ENCODE measurements at places on chromosomes 16 and 17. TPM values are rescaled to one million over a fixed set of nuclear protein-coding genes. Genes with fewer than 3 reads are reported as not detected.

DNA sequence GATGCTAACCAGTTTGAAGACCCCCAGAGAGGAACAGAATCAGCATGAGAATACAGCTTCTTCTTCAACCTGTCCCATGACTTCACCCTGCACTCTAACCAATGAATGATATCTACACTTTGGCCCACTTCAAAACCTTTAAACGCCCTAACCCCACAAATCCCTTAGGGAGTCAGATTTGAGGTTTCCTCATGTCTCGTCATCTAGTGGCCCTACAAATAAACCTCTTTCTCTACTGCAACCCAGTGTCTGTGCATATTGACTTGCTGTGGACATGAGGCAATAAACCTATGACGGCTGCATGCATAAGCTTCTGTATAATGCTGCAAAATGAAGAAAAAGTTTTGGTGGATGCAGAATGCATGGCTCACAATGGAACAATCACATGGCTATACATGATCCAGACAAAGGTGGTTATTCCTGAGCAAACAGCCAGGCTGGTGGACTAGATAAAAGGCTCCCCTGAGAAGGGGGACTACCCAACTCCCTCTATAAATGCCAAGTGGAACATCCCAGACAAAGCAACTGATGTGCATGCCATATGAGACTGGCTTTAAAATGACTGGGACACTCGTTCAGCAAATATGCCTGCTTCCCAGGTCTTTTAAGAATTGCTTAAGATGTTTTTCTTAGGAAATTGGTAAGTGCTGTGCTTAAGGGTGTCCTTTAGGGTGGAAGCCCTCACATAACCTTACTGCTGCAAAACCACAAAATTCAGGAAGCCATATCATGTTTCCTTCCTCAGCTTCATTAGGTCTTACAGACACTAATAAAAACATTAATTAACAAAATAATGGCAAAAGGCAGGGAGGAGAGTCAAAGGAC is 12.2 kb downstream of the N4BP1 start:
- DNase-seq = no peak

FAM117A gene
- polyA plus RNA-seq = 18.0 TPM

SERPINF2 gene
- 2.4 TPM for polyA plus RNA-seq

- no peak for DNase-seq
Measured at GRCh38 chr16:56647641-56648431, 3.9 kb upstream of the MT1B start.

CA7 gene
- not detected for polyA plus RNA-seq

PRSS21 gene
- polyA plus RNA-seq = 0.28 TPM

DNA sequence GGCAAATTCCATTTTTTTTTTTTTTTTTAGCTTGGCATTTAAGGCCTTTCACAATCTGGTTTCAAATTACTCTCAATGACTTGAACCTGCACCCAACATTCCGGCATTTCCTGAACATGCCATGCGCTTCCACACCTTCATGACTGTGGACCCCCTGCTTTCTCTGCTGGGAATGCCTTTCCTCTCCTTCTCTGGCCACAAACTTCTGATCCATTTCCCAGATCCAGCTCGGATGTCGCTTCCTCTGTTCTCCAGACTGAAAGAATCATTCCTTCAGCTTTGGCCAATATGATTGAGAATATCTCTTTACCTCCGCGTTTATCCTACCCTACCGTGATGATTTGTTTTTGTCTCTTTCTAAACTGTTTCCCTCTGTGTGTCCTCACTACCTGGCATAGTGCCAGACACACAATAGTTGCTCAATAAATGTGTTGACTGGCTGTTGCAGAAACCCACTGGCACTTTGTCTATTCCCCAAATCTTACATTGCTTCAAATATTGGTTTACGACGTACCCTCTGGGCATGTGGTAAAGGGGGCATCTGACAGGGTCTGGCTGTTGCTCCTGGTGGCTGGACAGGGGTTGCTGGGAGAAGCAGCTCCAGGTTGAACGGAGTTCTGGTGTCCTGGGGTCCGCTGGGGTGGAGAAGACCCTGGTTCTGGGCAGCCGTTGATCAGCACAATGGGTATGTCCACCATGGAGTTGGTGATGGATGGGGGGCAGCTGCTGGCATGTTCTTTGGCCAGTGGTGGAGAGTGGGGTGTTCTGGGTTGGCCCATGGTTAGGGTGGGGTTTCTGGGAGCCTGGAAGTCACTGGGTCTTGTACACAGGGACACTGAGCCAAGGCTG is 14.7 kb downstream of the TNS4 start:
- DNase-seq = no peak

DNA sequence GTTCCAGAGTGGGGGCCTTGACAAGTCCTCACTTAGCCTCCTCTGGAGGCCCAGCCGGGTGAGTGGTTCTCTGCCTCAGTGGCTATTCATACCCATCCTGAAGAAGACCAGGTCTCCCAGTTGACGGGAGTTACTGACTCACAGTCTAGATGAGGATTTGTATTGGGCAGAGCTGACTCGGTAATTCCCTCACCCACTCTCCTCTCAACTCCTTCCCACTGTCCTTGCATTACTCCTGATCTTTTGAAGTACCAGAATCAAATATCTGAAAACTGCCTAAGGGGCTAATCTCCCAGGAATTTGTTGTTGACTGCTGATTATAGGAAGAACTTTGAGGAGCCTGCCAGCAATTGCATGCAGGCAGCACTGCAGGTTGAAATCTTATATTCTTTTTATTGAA is 14.2 kb downstream of the SAP30BP start:
- no peak for DNase-seq

DNA sequence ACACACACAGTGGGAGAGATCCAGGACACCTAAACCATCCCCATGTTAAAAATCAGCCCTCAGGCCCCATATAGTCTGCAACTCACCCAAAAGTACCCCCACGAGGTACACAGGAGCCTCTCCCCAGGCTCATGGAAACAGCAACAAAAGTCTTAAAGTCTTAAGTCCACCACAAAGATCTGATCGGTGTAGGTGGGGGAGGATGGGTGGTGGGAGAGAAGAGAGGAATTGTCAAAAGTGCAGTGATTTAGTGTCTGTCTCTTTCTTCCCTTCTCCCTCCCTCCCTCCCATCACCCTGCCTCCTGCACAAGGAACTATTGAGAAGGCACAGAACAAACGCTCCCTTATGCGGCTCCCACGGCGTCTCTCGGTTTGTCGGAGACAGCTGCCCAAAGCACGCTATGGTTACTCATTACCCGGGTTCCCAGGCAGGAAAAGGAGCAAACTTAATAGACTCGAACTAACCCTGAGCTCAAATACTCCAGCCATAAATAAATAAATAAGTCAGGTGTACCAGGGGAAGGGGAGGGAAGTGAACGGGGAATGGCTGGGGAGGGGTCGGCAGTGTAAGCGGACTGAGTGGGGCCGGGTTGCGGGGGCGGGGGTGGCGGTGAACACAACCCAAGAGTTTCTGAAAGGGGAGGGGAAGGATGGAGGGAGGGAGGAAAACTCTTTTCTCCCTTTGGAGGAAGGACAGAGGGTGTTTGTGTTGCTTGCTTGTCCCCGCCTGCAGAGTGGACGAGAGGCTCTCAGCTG is 477.4 kb downstream of the SLC39A11 start:
- DNase-seq = no peak

PNPO gene
- 9.7 TPM for polyA plus RNA-seq

GRCh38 chr16:80569440-80570105 is 28.8 kb downstream of the DYNLRB2 start:
- DNase-seq = no peak

GRCh38 chr17:8681170-8681949 is 50.8 kb upstream of the MYH10 start:
- DNase-seq = peak; percentile 83

All from forelimb muscle (tissue), 1 donor.